ENCODE measurements at places on chromosomes 4 and X.

GRCh38 chr4:22850630-22851029 lies 157.9 kb downstream of the GBA3 start:
- DNase-seq, result no peak

DNA sequence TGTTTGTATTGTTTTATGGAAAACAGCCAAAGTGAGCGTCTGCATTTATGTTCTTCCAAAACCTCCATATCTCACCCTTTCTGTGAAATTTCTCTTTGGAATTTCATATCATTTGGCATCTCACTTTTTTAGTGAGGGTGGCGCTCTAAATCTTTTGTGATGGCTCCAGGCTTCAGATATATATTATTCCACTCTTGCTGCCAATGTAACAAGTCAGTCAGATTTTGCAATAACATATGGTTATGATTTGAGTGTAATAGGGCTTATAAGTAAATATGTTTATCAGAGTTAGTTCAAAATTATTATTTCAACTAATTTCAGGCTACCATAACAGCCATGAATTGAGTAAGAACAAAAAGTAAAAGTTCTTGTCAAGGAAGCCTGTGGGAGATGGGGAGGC lies 314.7 kb downstream of the PDGFC start:
- DNase-seq, result no peak

DNA sequence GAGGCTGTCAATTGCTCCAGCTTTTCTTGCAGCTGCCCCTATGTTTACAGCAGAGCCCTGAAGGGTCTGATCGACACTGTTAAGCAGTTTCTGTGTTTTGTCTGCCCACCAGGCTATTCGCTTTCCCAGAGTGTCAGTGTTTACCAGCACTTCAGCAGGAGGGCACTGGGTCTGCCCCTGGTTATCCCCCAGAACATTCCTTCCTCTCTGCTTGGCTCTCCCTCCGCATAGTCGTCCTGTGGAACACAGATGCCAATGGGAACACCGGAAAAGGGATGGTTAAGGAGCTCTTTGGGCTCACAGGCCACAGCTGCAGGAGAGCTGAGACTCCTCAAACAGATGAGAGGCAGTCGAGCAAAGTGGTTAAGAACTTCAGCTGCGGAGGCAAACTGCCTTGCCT lies 71.3 kb upstream of the FBXW7 start:
- no peak for DNase-seq

- no peak for DNase-seq
Observed at GRCh38 chrX:39653691-39654090, 444.1 kb downstream of the BCOR start.

- no peak for DNase-seq
Observed at GRCh38 chr4:94831607-94832006, 73.9 kb downstream of the BMPR1B start.

GRCh38 chr4:70901607-70901983 lies 574 bp upstream of the MOB1B start:
- no peak for DNase-seq

- DNase-seq, result no peak
Observed at GRCh38 chr4:13174001-13174400, 310.1 kb downstream of the RAB28 start.

GRCh38 chrX:14712096-14712495 lies 160.8 kb downstream of the FANCB start:
- DNase-seq, result no peak

- no peak for DNase-seq
Observed at GRCh38 chr4:55965585-55965984, 16.8 kb downstream of the CEP135 start.

- no peak for DNase-seq
Observed at GRCh38 chr4:85125688-85126087, 159.2 kb upstream of the WDFY3 start.

DNA sequence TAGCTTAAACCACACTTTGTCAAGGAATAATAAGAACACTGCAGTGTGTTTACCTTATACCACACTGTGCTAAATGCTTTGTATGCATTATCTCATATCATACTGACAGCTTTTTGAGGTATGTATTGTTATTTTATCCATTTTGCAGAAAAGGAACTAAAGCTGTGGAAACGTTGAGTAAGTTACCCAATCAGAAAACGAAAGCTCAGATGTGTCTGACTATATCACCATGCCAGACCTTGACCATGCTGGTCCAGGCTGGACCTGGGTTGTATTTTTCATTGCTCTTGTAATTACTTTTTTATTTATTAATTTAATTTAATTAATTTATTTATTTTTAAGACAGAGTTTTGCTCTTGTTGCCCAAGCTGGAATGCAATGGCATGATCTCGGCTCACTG lies 2.1 kb downstream of the HSD17B11 start:
- no peak for DNase-seq

DNA sequence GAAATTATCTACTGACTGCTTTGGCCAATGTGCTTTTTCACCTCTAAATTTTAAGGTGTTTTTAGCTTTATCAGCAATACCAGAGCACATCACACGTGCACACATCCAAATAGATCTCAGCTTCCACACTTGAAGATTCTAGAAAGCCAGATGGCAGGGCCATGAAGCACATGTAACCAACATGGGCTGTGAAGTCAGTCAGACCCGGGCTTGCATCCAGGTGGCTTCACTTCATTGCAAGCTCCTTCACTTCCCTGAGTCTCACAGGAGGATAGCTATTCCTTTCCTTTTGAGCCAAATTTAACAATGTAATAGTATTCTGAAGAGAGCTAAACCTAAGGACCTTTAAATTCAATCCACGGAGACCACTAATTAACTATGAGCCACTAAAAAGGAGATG lies 86.5 kb downstream of the SH3RF1 start:
- no peak for DNase-seq

- no peak for DNase-seq
Observed at GRCh38 chrX:17285983-17286382, 89.0 kb upstream of the NHS start.

DNA sequence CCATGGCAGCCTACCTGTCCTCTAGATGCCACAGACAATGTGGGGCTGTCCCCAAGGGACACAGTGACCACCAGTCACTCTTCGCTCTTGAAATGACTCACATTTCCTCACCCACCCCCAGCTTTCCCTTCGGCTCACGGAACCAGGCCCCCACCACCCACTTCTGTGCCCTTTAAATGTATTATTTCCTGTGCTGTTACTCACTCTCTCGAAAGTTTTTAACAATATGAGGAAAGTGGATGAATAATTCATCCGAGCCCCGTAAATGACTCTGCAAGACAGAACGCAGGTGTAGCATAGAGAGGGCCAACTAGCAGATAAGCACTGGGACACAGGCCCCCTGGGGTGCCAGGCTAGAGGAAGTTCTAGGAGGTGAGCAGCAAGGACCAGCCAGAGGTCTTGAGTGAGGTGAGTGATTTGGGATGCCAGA lies 179.5 kb upstream of the TBL1X start:
- no peak for DNase-seq

- no peak for DNase-seq
Observed at GRCh38 chr4:164531336-164531735, 222.6 kb upstream of the SMIM31 start.

GRCh38 chr4:154464654-154465053 lies 26.9 kb downstream of the DCHS2 start:
- no peak for DNase-seq

- no peak for DNase-seq
Observed at GRCh38 chrX:108437349-108438109, 693 bp downstream of the COL4A6 start.

- DNase-seq, result no peak
Observed at GRCh38 chrX:114774691-114775090, 190.8 kb downstream of the HTR2C start.

- no peak for DNase-seq
Observed at GRCh38 chr4:98692411-98692810, 34.0 kb upstream of the TSPAN5 start.

GRCh38 chr4:93749292-93749761 lies 79.2 kb upstream of the ATOH1 start:
- DNase-seq, result no peak

Data from thoracic aorta (tissue), 2 donors.